ENCODE measurements at places on chromosomes 11 and 22. TPM values are rescaled to one million over a fixed set of nuclear protein-coding genes. Genes with fewer than 3 reads are reported as not detected.

DNA sequence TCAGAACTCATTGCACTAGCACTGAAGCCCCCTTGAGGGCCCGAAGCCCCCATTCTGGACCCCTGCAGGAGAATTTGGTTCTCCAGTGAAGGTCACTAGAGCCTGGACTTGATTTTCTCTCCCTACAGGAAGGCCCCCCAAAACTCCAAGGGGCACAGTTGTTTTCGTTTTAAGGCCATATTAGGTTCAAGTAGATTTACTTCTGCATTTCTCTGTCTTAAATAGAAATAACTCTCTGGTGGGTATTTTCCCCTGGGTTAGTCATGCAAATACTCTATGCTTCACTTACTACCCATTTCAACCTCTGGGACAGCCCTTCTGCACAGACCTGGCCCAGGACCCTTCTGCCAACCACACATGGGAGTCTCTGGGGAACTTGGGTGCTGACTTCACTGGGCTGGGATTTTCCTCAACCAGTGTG is 41.6 kb downstream of the WEE1 start:
- peak; percentile 39 for DNase-seq

OR52E8 gene
- total RNA-seq: not detected

DNA sequence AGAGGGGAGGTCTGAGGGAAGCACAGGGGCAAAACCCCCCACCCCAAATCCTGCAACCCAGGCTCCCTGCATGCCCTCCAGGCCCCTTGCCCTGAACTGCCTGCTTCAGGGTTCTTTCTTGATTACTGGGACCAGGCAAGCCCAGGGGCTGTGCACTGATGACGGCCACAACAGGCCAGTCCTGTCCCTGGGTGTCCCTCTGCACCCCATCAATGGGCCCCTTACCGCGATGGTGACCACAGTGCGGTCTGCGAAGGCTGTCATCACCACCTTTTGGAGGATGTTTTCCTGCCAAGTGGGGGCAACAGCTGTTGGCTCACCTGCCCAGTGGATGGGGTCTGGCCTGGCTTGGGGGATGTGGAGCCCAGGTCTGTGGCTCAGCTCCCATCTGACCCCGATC is 5.0 kb upstream of the KCNJ11 start:
- DNase-seq: no peak

KDELR3 gene
- 1.1 TPM for total RNA-seq

DNA sequence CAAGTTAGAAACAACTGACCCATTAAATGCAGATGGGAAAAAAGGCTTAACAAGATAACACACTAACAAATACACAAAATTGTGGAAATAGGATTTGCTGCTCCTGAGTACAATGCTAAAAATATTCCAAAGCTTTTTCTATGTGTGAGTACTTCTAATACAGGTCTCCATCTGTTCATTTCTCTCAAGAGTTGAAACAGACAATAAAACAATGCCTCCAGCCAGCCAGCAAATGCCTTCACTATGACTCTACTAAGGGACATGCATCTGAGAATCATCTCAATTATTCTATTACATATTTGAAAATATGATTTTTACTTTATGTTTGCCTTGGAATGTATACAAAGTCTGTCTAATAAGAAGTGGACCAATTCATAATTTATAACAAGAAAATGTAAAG is 119.0 kb downstream of the CADM1 start:
- DNase-seq: no peak

- no peak for DNase-seq
Observed at GRCh38 chr22:39616781-39617180, 46.2 kb downstream of the CACNA1I start.

- no peak for DNase-seq
Observed at GRCh38 chr11:119347940-119348605, 1.6 kb upstream of the MFRP start.

- no peak for DNase-seq
Observed at GRCh38 chr11:9461760-9462134, 935 bp downstream of the ZNF143 start.

GRCh38 chr11:76493626-76494539 is 49.1 kb downstream of the EMSY start:
- DNase-seq: no peak

DNA sequence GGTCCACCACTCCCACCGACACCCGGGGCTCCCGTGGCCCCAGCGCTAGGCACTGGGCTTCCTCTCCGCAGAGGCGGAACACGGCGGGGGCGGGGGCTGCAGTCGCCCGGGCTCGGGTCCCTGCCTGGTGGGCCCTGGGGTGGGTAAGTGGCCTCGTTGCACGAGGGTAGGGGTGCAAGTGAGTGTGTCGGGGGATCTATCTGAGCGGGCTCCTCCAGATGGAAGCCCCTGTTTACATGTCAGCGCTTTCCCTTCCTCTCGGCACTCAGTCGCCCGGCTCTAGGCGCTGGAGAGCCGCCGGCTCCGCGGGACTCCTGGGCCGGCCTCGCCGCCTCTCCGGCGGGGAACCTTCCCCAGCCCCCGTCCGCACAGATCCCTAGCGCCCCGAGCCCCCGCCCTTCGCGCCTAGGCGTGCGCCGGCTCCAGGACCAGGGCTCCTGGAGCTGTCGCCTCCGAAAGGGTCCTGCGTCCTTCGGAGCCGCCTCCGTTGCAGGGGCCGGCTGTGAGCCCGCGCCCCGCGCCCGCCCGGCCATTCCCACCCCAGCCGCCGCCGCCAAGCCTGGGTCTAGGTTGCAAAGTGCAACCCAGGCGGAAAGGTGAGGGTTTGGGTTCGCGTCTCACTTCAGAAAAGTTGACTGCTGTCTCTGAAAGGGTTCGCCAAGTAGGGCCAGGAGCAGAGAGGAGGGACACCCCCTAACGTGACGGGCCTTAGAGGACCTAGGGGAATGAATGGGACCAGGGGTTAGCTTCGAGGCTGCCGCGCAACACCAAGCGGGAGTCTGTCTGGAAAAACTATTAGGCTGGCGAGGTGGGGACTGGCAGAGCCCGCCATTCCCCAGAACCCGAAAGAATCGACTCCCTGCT is 978 bp downstream of the FLI1 start:
- peak; percentile 63 for DNase-seq

DNA sequence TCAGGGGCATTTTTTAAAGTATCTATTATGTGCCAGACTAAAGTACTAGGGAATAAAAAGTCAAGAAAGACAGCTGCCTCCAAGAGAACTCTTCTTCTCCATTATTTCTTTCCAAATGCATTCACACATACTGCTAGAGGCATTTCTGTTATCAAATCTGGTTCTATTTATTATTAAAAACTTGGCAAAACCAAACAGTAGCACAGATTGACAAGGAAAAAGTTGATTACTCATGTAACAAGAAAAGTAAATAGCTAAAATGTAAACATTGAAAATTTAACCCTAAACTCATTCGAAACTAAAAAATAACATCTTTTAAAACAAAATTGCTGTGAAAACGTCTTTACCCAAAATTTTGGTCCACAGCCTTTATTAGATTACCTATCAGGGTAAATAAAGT is 132.9 kb upstream of the GUCY1A2 start:
- no peak for DNase-seq

GRCh38 chr11:131592152-131592551 is 221.7 kb downstream of the NTM start:
- no peak for DNase-seq

DNA sequence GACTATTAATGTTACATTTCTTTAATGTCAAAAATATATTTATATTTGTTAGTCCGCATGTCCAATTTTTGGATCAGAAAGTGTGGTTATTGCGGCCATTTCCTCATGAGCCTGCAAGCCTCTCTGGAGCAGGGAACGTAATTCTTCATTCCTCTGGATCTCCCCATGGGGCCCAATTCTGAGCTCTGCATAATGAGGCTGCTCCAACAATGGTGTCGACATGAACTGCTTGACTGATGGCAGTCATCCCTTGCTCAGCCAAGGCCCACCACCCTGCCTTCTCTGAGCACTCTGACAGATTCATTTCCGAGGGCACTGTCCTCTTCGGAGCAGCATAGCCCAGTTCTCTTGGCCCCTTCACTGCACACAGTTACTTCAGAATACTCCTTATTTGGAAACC is 3.1 kb upstream of the HEPACAM start:
- DNase-seq: no peak

- DNase-seq: no peak
Observed at GRCh38 chr22:43424201-43424600, 12.4 kb downstream of the MPPED1 start.

TMEM123 gene
- total RNA-seq: 179 TPM

- DNase-seq: no peak
Observed at GRCh38 chr11:133230431-133230830, 301.9 kb downstream of the OPCML start.

GRCh38 chr11:57974848-57975601 is 48.7 kb upstream of the OR9Q1 start:
- DNase-seq: no peak

DNA sequence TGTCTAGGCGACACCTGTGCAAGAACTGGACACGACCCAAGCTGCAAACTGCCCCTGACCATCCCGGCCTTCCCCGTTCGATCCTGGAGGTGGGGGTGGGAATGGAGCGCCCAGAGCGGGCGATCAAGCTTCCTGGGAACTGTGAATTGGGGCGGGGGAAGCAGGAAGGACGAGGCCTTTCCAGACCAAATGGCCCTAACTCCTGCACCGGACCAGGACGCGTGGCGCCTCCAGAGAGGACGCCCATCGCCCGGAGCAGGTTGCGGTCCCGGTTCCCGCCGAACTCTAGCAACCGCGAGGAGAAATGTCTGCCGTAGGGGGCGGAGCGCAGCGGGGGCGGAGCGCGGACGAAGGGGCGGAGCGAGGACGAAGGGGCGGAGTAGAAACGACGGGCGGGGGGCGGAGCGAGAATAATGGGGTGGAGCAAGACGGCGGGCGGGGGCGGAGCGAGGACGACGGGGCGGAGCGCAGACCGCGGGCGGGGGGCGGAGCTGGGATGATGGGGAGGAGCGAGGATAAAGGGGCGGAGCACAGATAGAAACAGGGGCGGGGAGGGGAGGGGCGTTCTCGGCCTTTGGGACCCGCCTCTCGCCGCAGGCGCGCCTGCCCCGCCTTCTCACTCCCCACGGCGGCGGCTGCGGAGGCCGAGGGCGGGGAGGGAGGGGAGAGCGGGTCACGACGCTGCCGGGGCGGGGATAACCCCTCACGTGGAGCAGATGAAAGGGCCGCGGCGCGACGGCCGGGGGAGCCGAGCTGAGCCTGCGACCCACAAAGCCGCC is at the start of gene ZNRF3:
TSS of gene ZNRF3 (plus strand) at position 695 of the 779 bp plus-strand sequence. CDS start 195 bp downstream, outside the sequence.
- peak; percentile 96 for DNase-seq

SERPING1 gene
- 0.87 TPM for total RNA-seq

STK33 gene
- total RNA-seq: 1.4 TPM

GRCh38 chr11:68357568-68357967 is 45.2 kb downstream of the LRP5 start:
- no peak for DNase-seq

GRCh38 chr22:27930331-27931060 is 11.4 kb upstream of the PITPNB start:
- DNase-seq: no peak

HYLS1 gene
- 9.3 TPM for total RNA-seq

DNA sequence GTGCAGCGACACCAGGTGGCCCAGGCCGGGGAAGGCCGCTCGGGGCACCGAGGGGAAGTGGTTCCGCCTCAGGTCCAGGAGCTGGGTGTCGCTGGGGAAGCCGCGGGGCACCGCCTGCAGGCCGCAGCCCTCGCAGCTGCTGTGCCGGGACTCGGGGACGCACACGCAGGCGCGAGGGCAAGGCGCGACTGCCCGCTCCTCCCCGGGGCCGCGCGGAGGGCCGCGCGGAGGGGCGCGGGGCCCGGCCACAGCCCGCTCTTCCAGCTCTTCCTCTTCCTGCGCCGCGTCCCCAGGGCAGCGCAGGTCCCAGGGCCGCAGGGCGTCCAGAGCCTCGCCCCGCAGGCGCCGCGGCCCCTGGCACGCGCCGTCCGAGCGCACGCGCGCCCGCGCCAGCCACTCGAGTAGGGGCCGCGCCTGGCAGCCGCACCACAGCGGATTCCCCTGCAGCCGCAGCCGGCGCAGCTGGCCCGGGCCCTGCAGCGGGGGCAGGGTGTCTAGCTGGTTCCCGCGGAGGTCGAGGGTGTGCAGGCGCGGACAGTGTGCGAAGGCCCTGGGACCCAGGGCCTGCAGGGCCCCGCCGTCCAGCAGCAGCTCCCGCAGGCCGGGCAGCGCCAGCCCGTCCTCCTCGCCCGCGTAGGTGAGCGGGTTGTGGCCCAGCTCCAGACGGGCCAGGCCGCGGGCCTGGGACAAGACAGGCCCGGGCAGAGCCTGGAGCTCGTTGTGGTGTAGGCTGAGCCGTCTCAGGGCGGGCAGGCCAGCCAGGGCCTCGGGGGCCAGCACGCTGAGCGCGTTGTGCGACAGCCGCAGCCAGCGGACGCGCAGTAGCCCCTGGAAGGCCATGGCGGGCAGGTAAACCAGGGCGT is 2.8 kb downstream of the CHADL start:
- DNase-seq: peak; percentile 91

- no peak for DNase-seq
Observed at GRCh38 chr11:60080535-60080934, 7.9 kb upstream of the MS4A2 start.

Measured in activated CD4-positive, alpha-beta T cell treated with anti-CD3 and anti-CD28 coated beads for 36 hours (primary cell).